ENCODE measurements at places on chromosomes 7 and 10. TPM values are rescaled to one million over a fixed set of nuclear protein-coding genes. Genes with fewer than 3 reads are reported as not detected.

Gene SEMA3E
- total RNA-seq = 1.3 TPM

Gene MET
- 55.4 TPM for total RNA-seq

Gene OPN1SW
- not detected for total RNA-seq

Gene ZNF248
- total RNA-seq = 28.5 TPM

Gene BCL7B
- total RNA-seq = 83.1 TPM

Gene SPDYE9
- total RNA-seq = not detected

DNA sequence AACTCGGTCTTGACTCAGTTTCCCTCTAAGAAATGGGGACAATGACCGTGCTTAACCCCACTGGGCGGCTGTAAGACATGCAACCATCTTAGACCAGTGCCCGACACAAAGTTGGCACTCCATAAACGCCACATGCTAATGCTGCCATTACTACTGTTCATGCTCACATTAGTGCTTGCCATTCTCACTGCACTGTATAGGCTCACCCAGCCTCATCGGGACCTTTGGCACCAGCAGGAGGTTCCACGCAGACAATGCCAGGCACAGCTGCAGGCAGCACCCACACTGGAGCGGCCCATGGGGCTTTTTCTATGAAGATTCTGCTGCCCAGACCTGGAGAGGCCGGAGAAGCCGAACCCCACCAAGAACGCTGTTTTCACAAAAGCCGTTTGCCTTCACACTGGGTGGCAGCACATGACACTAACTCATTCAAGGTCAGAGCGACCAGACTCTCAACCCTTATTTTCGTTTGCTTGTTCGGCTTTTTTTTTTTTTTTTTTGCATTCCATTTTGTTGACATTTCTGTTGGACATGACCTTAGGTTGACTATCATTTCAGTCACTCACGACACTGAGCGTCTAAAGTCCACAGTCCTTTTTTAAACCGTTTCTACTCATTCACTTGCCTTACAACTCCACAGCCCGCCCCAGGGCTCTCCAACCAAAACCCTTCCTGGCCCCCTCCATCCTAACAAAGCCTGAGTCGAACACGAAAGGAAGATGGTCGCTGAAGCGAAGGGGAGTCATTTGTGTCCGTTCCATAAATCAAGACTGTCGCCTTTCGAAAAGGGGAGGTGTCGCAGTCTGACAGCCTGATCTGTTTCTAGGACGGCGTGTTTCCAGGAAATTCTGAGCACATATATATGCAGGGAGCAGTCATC, 124.4 kb upstream of the RNF32 start:
- DNase-seq = no peak

- DNase-seq = peak; percentile 79
These were observed 945 bp upstream of the RHEB start for GRCh38 chr7:151520419-151521261.

DNA sequence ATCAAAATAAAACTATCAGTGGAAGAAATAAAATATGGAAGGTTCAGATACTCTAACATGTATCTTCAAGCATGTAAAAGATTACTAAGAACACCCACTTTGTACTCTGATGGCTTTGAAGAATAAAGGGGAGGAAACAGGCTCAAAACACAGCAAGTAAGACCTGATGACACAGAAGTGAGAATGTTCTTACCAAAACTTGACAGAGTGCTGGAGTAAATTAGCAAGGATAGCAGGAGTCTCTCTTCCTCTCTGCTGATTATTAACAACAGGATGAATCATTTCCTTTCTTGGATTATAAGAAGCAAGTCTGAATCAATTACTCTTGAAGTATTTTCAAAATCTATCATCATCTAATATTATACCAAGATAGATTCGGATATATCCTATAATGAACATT, 47.5 kb downstream of the GLI3 start:
- no peak for DNase-seq

GRCh38 chr10:48938990-48939536, 577 bp downstream of the LRRC18 start:
- DNase-seq = no peak

DNA sequence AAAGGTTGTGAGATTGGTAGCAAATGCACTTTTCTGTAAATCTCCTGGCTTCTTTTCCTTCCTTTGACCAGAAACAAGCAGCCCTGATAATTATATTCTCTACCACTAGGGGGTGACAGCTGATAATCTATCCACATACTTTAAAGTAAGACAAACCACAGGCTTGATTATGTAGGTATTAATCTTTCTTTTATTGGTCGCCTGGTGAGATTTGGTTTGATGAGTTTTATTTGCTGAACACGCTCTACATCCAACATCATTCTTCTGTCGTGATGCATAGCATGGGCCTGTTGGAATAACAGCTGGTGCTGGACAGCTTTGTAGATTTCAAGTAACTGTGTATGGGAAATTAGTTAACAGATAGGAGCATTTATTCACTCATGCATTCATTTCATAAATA, 63.5 kb downstream of the ZNF365 start:
- DNase-seq = no peak

- no peak for DNase-seq
These were observed 29.4 kb downstream of the NUDT1 start for GRCh38 chr7:2271273-2272026.

DNA sequence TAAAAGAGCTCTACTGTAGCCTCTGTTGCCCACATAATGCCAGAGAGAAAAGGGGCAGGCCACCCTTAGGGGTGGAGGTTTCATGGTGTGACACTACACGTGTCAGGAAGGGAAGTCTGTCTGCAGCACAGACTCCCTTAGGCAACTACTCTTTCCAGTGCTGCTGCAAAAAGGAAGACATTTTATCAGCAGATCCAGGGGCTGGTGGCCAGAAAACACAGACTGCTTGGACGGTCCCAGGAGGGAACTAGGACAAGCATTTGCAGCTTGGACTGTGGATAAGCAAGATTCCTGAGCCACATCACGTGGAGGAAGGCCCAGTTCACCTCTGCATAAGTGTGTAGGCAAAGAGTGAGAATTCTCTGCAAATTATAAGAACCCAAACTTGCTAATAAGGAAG, 220.8 kb downstream of the FANK1 start:
- no peak for DNase-seq

DNA sequence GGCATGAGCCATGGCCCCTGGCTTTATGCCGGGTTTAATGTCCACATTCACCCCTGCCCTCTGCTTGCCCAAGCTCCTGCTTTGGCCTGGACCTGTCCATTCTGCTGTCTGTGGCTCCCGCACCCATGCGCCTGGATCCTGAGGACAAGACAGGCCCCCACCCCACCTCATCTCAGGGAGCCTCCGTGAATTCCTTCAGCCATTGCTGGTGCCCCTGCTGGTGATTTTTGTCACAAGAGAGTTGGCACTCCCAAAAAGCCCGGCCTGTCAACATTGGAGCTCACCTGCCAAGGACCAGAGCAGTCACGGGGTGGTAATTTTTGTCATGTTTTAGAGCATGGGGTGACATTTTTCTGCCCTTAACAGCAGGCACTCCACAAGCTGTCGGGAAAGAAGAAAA, 127.5 kb upstream of the PLXNA4 start:
- DNase-seq = no peak

DNA sequence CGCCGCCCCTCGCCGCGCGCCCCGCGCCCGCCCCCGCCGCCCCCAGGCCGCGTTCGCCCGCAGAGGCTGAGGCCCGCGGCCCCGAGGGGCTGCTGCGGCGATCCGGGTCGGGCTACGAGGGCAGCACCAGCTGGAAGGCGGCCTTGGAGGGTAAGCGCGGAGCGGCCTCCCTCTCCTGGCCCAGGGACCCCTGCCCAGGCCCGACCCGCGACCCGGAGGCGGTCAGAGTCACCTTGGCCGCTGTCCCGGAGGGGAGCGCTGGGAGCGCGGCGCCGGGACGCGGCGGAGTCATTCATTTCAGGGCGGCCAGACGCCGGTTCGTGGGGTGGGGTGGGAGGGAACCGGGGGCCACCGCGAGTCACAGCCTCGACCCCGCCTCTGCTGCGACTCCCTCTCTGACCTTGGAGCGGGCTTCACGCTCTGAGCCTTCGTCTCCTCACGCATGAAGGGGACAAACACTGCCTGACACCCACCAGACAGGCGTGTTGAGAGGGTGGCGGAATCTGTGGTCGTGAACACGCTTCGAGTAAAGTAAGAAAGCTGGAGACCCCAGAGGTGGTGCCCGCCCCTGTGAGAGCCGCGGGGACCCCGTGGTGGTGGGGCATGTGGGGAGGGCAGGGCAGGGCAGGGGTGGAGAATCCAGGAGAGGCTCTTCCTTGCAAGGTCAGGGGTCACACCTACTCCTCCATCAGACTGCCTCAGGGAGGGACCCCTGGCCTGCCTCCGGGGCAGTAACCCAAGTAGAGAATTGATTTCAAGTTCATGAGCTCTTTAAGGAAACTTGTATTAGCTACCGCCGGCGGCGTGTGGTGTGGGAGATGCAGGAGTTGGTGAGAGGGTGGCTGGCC, 707 bp downstream of the CLEC2L start:
- no peak for DNase-seq

GRCh38 chr7:150855476-150856302, 3.4 kb downstream of the AOC1 start:
- no peak for DNase-seq

DNA sequence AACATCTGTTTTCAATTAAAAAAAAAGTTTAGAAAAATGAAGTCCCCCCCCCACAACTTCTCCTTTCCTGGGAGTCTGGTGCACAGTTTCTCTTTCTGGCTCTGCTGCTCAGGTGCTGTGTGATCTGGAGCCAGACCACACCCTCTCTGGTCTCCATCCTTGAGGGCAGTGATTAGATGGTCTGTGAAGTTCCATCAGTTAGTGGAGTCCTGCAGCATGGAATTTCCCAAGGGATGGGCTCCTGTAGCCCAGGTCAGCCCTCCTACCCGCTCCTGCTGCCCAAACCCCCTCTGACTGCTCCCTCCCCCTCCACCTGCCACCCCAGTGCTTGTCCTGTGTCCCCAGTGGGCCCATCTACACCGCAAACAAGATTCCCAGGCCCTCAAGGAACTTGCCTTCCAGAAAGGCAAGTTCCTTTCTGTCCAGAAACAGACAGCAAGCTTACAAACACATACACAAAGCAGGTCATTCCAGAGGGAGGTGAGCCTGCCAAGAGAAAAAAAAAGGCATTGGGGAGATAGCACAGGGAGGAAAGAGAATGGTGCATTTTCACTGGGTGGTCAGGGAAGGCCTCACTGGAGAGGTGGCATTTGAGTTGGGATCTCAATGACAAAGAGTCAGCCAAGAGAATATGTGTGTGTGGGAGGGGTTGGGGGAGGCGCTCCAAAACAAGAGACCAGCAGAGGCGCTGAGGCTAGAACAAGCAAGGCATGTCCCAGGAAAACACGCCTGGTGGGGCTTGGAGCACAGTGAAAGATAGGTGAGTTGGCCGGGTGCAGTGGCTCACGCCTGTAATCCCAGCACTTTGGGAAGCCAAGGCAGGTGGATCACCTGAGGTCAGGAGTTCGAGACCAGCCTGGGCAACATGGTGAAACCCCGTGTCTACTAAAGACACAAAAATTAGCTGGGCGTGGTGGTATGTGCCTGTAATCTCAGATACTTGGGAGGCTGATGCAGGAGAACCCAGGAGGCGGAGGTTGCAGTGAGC, 49.5 kb upstream of the SLC29A3 start:
- DNase-seq = peak; percentile 34

- no peak for DNase-seq
These were observed 119.3 kb upstream of the PRKCQ start for GRCh38 chr10:6699336-6699735.

DNA sequence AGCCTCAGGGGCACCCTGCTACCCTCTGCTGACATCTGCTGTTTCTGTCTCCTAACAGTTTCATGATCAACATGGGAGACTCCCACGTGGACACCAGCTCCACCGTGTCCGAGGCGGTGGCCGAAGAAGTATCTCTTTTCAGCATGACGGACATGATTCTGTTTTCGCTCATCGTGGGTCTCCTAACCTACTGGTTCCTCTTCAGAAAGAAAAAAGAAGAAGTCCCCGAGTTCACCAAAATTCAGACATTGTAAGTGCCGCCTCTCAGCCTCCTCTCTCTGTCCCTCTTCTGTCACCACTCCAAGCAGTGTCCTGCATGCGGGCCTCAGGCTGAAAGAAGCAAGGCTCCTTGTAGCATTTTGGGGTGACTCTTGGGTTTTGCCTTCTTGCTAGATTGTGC, 39.0 kb downstream of the POR start:
- DNase-seq = no peak

GRCh38 chr7:151081170-151082101, 827 bp upstream of the FASTK start:
- peak; percentile 10 for DNase-seq

DNA sequence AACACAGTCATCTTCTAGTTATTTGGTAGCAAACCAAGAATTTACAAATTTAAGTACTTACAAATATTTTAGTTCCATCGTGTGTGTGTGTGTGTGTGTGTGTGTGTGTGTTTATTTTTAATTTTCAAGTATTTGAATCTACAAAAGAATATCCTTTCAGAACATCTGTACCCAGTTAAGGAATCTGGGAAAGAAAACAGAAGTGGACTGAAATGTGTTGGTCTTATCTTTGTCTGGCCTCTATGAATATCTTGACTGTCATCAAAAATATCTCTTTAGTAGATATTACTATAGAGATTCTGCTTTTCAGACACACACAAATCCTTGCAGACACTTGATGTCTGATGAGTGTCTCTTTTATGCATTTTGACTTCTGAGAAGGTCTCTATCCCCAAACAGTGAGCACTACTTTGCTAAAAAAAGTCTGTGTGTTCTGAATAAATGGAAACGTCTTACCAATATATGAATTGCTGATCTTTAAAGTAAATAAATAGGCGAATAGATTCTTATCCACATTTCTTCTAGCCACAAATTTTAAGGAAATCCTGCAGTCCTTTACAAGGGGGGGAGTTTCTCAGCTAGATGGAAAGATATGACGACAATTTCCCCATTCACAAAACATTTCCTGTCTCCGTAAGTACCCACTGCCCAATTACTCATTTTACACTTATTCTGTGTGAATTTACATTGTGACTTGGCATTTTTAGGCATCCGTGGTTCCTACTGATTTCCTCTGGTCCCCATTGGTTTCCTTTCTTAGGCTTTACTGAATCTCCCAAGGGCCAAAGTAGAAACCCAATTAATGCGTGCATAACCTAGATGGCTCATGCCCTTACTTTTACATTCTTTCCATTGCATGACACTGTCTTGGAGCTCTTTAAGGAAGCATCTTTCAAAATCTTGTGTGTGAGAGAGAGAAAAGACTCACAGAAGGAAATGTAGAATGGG, 36.0 kb downstream of the NRCAM start:
- DNase-seq = no peak

DNA sequence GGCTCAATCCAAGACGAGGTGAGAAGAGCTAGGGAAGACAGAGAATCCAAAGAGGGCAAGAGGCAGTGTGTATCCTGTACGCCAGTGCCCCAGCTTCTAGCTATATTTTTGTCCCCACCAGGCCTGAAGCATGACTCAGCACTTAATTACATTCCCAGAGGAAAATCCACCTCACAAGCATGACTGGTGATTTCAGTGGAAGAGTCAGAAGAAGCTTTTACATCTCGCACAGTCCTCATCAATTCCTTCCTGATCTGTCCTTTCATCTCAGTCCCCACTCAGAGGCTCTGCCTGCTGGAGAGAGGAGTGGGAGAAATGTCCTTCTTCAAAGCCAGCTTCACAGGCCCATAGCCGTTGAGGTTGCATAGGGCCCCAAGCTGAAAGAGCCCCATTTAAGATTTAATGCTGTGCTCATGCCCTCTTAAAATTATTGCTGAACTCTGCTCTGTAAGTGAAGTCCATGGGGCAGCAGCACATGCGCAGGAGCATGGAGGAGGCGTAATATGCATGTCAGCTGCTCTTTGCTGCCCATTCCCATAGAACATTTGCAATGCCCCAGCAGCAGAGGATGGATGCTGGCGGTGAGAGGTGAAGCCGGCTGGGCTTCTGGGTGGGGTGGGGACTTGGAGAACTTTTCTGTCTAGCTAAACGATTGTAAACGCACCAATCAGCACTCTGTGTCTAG, 39.0 kb upstream of the AOAH start:
- no peak for DNase-seq
